ENCODE measurements at places on chromosomes 1 and 21.

DNA sequence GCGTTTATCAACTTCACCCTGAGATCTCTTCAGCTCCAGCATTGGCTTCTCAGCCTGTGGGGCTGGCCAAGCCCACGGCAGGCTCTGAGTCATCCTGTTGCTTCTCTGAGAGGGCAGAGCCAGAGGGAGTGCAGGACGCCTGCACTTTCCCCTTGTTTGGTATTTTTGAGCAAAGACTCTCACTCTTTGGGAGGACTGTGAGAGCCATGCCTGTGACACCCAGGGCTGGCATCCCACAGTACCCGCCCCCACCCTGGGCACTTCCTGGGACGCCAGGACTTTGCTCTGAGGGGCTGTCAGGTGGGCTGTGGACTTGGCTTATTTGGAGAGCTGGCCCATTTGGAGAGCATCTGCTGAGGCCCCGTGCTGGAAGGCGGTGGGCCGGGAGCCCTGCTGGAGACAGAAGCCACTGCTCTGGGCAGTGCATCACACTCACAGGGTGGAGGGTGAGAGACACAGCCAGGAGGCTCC lies 37.4 kb downstream of the VANGL1 start:
- no peak for DNase-seq

GRCh38 chr1:154822717-154823116 lies 47.4 kb downstream of the KCNN3 start:
- no peak for DNase-seq

DNA sequence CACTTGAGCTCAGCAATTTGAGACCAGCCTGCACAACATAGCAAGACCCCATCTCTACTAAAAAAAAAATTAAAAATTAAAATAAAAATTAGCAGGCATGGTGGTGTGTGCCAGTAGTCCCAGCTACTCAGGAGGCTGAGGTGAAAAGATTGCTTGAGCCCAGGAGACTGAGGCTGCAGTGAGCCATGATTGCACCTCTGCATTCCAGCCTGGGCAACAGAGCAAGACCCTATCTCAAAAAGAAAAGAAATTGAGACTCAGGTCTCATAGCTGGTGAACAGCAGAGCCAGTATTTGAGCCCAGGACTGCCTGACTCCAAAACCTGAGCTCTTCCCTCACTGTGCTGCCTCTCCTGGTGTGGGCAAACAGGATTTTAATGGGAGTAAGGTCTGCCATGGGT lies 28.4 kb upstream of the RCAN3 start:
- no peak for DNase-seq

GRCh38 chr21:15908187-15908586 lies 178.4 kb downstream of the USP25 start:
- no peak for DNase-seq

DNA sequence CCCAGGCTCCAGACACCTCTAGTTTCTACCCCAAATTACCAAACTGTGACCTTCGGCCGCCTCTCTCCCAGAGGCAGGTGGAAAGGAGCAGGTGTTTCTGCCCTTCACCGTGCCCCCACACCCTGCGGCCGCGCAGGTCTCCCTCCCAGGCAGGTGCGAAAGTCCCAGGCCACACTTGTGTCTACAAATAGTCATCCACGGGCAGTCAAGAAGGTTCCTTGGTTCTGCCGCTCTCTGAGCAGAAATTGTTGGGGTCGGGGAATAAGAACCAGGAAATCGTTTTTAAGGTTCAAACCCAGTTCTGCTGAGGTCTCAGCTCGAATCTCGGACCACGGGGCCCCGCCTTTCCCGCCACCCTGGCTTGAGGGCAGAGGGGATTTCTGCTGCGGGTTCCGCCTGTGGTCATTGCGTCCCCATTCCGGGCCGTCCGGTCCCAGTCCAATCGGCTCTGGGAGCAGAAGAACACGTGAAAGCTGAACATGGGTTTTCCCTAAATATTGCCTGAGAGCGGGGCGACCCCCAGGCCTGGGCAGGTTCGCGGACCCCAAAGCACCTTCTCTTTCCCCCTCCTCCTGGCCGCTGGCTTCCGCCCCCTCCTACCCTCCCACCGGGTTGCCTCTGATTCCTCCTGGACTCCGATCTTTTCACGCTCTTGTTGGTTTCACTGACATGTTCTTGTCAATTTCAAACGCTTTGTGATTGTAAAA lies 1.2 kb upstream of the ATF3 start:
- peak; percentile 16 for DNase-seq

DNA sequence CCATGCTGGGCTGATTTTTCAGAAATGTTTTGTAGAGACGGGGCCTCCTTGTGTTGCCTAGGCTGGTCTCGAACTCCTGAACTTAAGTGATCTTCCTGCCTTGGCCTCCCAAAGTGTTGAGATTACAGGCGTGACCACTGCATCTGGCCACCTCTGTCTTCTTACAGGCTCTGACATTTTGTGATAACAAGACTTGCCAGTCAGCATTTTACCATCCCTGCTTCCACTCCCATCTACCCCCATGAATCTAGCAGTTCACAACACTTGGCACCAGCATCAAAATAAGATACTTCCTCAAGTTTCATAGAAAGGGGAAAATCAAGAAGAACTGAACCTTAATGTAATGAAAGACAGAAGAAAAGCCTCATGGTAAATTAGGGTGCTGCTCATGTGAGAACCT lies 32.4 kb downstream of the SLC35F3 start:
- no peak for DNase-seq

GRCh38 chr1:3261969-3262579 lies 192.4 kb upstream of the ARHGEF16 start:
- no peak for DNase-seq

GRCh38 chr1:159023723-159024122 lies 14.0 kb downstream of the IFI16 start:
- no peak for DNase-seq

DNA sequence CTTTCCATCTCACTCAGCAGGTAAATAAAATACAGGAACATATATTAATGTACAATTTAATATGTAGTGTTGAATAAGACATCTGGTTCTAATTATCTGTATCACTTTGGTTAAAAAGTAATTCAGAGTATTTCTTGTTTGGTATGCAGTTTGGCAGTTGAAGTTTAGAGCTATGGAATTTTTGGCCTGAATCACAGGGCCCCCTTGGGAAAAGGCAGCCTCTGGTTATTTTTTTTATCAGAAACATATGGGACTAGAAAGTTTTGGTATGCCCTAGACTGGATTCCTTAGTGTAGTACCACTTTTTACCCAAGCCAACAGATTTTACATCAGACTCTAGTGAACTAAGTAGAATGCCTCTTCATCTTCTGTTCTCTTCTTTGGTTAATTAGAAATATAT lies 26.4 kb downstream of the CNST start:
- no peak for DNase-seq

DNA sequence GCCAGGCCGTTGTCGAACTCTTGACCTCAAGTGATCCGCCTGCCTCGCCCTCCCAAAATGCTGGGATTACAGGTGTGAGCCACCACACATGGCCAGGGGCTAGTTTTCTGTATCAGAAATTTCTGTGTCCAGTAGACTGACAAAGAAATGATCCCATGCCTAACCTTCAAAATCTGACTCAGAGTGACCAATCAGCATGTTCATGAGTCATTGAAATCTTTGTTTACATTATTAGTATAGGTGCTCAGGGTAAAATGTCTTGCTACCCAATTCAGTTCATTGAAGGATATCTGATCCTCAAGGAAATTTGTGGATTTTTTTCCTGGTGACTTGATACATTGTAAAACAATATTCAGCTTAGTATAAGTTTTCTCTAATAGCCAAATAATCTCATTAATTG lies 11.0 kb upstream of the LDLRAD2 start:
- no peak for DNase-seq

DNA sequence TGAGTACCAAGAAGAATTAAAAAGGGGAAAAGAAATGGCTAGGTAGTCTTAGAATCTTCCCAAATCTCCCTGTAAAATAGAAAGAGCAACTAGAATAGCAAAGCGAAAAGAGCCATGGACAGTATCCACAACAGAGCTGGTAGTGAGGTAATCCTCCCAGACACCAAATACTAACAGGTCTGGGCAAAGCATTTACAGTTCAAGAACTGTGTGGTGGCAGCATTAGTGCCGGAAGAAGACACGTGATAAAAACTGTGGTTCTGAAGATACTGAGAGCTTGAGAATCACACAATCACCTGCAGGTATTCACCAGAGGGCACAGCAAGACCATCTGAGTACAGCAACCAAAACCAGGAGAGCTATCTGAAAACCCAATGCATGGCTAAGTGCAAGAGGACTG lies 31.8 kb upstream of the OLIG2 start:
- no peak for DNase-seq

DNA sequence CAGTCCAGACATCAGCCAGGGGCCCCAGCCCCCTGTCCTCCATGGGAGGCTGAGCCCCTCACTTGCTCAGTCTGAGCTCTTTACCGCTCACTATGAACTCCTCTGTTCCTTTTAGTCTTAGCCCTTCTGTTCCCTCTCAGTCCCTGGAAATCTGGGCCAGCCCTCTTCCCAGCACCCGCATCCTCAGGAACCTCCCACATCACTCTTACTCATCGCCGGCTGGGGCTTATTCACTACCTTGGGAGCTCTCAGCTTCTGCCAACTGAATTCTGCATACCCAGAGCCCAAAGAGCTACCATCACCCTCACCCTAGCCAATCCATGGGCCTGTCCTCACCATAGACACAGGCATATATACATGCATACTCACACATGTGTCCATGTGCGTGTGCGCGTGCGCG lies 11.5 kb downstream of the KNCN start:
- no peak for DNase-seq

DNA sequence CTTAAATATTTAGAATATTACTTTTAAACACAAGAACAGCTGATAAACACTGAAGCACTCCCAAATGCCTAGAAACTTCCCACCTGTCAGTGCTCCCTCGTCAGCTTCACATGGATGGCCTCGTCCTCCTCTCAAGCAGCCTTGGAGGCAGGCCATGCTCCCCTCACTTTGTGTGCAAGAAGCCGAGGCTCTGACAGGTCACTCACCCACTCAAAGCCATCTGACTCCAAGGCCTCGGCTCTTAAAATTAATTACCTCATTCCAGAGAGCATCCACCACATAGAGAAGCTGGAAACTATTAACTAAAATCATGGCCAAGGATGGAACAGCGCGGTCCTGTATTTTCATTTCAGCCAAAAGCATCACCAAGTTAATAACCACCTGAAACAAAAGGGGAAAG lies 17.8 kb downstream of the LBR start:
- DNase-seq: no peak

DNA sequence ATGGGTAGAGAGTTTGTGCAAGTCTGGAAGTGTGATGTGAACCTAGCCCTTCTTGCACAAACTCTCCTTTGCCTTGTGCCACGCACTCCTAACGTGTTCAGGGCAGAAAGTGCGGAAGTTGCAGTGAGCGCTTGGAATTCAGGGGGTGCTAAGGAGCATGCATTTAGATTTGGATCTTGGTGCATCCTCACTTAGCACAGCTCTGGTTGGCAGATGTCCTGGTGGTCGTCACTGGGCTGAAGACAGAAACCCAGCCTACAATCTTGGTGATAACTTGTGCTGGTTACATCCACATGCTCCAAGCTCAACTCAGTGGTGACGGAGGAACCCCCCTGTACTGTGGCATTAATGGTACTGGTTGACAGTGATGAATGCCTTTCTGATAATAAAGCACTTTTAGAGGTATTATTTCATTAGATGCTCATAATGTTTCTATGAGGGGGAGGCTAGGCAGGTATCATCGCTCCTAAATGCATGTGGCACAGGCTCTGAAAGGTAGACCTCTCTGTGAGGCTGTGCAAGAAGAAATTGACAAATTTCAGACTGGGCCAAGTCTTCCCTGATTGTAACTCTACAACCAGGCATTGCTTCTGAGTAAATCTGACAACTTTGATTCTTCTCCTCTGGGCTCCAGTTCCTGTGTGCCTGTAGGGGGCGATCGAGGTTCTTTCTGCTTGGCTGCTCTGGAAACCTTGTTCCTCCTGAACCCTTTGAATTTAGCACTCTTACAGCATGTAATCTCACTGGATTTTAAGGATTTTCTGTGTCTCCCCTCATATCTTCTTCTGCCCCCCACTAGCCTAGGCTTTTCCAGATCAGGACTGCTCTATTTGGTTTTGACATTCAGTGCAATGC lies 40.6 kb downstream of the MAPKAPK2 start:
- peak; percentile 79 for DNase-seq

DNA sequence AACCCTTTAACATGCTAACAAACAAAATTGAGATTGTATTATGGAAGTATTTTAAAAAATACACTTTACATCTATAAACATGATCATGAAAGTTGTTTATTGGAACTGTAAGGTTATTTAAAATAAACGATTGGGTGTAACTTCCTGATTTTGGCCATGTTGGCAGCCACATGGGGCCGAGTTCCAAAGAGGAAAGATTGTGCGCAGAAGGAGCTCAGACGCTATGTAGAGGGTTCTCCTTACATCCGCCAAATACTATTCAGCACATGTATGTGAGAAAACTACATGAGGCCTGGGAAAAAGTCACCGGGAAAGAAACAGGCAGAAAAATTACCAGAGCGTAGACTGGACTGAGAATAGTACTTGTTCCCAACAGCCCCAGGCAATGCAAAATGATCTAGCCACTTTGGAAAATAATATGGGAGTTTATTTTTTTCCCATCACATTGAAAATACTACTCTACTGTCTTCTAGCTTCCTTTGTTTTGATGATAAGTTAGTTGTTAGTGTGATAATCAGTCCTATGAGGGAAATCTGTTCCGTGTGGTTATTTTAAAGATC lies 35.7 kb upstream of the B3GALT2 start:
- DNase-seq: no peak

- DNase-seq: no peak
Observed at GRCh38 chr1:113095790-113096455, 22.9 kb downstream of the LRIG2 start.

- DNase-seq: no peak
Observed at GRCh38 chr1:95089650-95090287, 17.0 kb upstream of the ALG14 start.

DNA sequence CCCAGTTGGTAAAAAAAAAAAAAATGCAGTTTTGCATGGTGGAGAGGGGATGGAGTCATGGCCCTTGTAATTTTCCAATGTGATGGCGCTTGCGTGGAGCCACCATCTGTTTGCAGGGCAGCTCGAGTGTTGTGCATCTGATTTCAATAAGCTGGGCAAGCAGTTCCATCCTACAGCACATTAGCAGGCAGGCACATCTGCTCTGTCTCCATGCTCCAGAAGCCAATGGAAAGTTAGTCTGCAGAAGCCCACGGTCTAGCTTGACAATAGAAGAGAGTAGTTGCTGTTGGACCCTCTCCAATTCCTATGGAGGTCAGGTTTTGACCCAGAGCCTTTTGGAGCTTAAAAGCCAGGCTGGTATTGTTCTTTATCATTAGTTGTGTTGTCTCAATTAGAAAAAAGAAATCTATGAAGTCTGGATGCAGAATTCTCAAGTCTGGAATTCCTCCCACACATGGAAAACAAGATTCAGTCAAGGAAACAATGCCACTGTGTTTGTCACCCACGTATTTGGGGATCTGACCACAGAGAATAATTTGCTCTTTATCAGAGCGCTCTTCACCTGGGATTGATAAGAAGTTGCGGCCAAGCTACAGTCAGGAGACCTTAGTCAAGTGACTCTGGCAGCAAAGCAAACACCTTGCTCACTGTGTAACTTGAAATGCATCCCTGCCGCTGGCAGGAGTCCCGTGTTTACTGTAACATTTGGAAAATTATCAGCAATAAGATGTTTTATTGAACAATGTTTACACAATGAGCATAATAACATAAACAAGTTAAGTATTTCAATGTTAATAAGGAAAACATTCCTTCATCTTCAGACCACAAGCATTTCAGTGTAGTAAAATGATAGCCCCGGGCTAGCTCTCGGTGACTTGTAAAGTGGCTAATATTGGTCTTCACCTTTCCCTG lies 20.7 kb downstream of the NGF start:
- DNase-seq: no peak
